HEK293T (cell line): ENCODE measurements at places on chromosomes 7 and 10.
A peak's percentile ranks its signal among the peaks of the same experiment; 100 is the strongest.

GRCh38 chr7:26880852-26881251 lies 16.5 kb upstream of the SKAP2 start:
- DNase-seq: no peak

GRCh38 chr10:14820775-14821154 lies 17.1 kb downstream of the CDNF start:
- DNase-seq: no peak

DNA sequence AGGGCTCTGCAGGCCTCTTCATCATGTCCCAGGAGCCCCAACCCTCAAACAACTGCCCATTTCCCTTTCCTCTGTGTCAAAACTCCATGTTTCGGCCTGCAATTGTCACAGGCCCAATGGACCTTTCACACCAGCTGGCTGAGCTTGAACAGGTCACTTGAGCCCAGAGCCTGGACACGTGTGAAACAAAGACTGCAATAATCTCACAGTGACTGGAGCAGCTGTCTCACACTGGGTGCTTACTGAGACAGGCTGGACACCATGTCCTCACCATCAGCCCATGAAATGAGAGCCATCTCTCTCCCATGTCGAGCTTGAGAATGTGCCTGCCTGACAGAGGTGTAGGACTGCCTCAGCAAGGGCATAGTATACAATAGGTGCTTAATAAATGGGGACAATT lies 19.5 kb upstream of the EIF5AL1 start:
- no peak for DNase-seq

DNA sequence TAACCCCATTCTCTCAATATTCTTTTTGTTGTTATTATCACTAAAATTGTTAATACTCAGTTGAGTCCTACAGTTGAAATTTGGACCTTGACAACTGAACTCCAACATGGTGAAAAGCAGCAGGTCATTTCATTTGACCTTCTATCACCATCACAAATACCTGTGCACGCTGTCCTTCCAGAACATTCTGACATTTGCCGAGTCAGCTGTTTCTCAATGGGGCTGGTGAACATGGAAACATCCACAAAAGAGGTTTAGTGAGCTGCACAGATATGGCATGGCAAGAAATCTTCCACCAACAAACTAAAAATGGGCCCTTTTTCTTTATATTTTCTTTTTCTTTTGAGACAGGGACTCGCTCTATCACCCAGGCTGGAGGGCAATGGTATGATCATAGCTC lies 169.7 kb downstream of the ZNF438 start:
- no peak for DNase-seq

DNA sequence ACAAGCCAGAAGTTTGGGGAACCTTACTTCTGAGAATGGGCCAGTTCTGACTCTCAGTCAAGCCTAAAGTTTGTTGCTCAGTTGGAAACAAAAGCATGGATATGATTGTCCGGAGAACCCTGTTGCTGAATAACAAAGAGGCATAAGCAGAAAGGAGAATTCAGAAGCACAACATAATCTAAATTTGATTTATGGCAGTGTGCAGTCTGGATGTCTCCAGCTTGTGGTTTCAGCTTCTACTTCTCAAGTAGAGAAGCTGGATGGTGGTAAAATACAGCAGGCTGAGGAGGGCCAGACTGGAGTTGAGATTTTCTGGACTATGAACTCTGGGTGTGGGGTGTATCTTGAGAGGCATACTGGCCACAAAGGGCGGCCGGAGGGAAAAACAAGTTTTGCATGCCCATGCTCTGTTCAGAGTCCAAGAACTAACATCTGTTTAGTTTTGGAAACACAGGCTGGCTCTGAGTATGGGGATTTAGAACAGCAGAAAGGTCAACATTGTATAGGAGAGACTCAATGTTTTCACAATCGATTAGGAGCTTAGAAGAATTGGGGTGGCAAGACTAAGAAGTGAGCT lies 592.9 kb downstream of the CNTNAP2 start:
- no peak for DNase-seq

DNA sequence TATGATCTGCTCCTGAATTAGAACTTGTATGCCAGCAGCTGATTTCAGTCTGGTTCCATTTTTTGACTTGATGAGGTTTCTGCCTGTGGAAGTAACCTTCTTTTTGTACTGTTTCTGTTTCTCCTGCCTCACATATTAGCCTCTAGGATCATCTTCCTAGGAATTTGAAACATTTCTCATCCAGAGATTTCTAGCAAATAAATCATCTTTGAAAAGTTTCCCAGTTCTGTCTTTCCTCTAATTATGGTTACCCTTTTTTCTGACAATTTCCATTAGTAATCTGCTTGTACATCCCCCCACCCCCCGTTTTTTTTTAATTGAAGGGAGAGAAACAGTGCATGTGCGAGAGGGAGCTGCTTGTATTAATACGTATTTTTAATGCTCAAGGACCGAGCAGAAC lies 92.2 kb downstream of the NRF1 start:
- DNase-seq: no peak

GRCh38 chr10:31146491-31147209 lies 115.0 kb upstream of the ZNF438 start:
- DNase-seq: no peak

DNA sequence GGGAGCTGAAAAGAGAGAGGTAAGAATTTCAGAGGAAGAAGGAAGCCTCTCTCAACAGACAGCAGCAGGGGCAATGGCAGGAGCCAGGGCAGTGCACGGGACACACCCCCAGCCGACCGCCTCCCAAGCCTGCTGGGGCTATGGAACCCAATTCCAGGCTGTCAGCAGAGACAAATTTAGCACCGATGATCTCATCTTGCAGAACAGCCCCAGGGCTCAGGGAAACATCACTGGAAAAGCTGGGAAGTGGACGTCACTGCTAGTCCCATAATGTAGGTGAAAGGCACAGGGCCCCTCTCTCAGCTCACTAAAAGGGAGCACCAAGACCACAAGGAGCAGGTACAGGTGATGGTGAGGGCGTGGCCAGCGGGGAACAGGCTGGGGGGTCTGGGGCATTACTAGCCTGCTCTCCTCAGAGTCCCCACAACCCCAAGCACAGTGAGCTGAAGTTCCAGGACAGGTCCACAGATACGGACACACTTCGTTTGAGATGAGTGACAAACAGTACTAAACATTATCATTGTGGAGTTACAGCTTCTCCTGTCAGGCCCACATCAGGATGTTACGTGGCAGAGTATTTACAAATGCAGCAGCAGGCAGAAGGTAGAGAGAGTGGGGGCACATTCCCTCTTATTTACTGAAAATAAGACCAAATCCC lies 103.7 kb downstream of the PLXNA4 start:
- DNase-seq: peak; percentile 66

DNA sequence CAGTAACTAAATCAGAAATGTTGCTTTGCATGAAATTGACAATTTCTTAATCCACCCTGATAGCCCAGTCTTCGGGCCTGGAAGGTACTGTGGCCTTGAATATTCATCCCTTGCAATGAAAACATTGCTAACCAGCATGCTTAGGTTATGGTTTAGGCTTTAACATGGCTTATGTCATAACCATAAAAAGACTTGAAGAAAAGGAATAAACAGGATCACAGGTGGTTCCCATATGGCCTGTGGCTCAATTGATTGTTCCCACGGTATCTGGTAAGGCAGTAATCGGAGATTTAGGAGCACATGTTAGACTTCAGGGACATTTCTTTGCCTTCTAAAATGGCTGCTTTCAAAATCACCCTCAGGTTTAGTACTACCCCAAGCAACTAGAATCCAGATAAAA lies 139.5 kb downstream of the ST7 start:
- no peak for DNase-seq

DNA sequence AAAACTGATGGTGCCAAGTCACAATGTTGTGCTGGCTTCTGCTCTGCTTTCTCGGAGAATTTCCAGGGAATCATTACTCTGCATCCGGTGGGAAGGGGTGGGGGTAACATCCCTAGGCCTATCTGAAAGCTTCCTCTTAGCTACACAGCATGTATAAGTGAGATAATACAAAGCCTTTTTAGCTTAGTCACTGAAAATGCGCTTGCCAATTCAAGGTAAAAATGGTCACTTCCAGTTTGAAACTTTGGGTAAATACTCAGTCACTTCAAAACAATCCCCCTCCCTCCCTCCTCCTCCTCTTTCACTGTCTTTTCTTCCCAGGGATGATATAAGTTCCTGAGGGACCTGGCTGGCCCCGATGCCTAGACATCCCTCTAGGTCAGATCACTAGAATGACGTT lies 57.3 kb upstream of the APBB1IP start:
- no peak for DNase-seq

DNA sequence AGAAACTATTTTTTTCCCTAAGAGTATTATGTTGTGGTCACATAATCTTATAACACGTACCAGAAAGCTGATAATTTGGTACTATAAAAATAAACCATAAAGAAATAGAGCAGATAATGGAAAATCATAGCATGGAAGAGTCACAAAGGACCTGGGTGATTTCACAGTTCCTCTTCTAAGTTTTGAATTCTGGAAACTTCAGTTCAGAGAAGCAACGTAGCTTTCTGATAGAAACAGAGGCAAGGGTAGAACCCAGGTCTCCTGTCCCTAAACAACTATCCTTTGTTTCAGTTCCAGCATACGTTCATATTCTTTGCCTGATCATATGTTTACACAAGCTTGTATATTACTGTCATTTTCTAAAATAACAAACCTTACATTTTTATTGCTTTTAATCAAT lies 47.9 kb downstream of the MRC1 start:
- DNase-seq: no peak

- no peak for DNase-seq
These were observed 93.3 kb upstream of the AGBL3 start for GRCh38 chr7:134892963-134893362.

- DNase-seq: no peak
These were observed 7.2 kb downstream of the NFE2L3 start for GRCh38 chr7:26159243-26159642.

GRCh38 chr10:119129721-119130120 lies 25.8 kb downstream of the DENND10 start:
- no peak for DNase-seq

- no peak for DNase-seq
These were observed 2.3 kb upstream of the SEMA3C start for GRCh38 chr7:80921130-80921529.

DNA sequence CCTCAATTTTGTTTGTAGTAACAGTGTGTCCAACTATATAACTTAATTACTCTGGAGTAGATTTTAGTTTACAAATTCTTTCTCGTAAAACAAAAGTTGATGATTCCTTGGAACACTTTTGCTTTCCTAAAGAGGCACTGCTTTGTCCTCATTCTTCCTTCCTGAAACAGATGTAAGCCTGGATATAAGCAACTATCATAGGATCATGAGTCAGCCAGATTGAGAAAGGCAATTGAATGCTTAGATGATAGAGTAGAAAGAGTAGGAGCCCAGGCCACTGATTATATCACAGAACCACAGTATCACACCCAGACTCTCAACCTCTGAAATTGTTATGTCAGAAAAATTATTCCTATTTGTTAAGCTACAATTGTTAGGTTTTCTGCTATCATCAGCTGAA lies 69.9 kb downstream of the TMEM106B start:
- no peak for DNase-seq

- DNase-seq: no peak
These were observed 237.3 kb downstream of the DGKI start for GRCh38 chr7:137609500-137609899.

DNA sequence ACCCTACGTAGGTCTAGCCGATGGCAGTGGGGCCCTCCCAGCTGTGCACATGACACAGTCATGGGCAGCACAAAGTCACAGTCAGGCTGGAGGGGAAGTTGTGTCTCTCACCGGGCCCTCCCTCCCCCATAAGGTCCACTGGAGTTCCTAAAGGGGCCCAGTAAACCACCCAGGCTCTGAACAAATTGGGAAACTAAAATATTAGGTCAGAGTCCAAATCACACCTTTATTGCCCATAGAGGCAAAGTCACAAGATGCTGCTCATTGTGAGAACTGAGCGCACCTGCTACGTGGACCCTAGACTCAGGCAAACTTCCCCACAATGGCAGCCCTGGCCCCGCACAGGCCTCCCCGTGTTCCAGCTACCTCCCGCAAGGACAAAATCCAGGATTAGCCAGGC lies 45.2 kb upstream of the SH2B2 start:
- no peak for DNase-seq

- DNase-seq: no peak
These were observed 1.8 kb downstream of the PSMG3 start for GRCh38 chr7:1567896-1568510.
